ENCODE measurements at places on chromosomes 11 and 22.

- peak; percentile 61 for DNase-seq
Measured at GRCh38 chr11:67265633-67266448, 432 bp upstream of the GRK2 start.

- no peak for DNase-seq
Measured at GRCh38 chr22:38608992-38609750, 39.2 kb upstream of the DMC1 start.

GRCh38 chr22:37975153-37975552 is 9.2 kb downstream of the SOX10 start:
- DNase-seq = no peak

GRCh38 chr11:32885556-32885955 is 7.1 kb upstream of the QSER1 start:
- no peak for DNase-seq

GRCh38 chr22:24284747-24285203 is 14.1 kb downstream of the SPECC1L start:
- no peak for DNase-seq

GRCh38 chr11:46332568-46333393 is 14.5 kb upstream of the DGKZ start:
- DNase-seq = no peak

- peak; percentile 48 for DNase-seq
Measured at GRCh38 chr11:129210831-129211181, 18.7 kb upstream of the ARHGAP32 start.

- DNase-seq = no peak
Measured at GRCh38 chr11:104645261-104646222, 252.7 kb downstream of the CASP12 start.

DNA sequence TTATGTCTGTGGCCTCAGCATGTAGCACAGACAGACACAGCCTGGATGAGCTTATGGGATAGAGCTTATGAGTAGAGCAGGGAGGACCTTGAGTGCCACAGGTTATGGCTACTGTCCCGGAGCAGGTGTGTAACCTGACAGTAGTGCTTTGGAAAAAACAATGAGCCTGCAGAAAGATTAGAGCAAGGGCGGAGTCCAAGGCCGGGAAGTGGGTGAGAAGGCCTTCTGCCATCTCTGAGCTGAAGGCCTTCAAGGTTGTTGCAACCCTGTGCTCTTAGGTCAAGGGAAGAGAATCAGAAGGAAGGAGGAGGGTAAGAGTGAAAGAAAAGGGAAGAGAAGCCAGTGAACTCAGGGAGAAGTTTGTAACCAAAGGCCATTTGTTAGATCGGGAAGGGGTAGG is 3.9 kb upstream of the TAGLN start:
- no peak for DNase-seq

- DNase-seq = no peak
Measured at GRCh38 chr11:116344601-116345000, 428.2 kb downstream of the BUD13 start.

DNA sequence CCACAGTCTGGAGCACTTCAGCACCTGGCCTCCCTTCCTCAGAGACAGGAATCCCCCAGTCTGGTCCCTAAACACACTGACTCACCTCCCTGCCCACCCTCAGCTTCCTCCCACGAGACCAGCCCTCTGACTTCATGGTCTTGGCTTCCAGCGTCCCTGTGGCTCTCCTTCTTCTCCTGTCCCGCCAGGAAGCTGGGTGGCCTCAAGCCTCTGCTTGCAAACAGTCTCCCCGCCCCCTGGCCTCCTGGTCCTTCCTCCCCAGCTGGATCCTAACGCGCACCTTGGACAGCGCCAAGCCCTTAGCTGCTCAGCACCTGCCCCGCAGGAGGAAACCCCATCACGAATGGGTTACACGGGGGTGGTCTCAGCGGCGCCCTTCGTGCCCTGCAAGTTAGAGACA is 4.5 kb downstream of the NCF4 start:
- no peak for DNase-seq

GRCh38 chr22:34004058-34004457 is 83.8 kb upstream of the LARGE1 start:
- no peak for DNase-seq

GRCh38 chr22:19129871-19130270 is 1.2 kb upstream of the TSSK2 start:
- DNase-seq = no peak

DNA sequence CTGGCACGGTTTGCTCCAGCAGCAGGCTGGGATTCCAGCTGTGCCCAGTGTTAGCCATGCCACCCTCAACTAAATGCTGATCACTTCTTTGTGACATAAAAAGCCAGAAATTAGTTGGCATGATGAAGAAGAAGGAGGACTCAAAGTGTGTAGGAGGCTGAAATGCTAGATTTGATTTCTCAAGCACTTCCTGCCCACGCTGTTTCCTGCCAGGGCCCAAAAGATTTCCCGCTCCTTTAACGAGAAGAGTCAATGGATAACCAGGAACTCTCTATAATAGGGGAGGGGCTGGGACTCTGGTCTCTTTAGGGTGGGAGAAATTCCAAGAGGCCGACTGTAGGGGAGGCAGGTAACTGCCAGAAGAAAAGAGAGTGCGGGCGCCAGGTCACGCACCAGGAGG is 26.4 kb downstream of the APOL3 start:
- no peak for DNase-seq

DNA sequence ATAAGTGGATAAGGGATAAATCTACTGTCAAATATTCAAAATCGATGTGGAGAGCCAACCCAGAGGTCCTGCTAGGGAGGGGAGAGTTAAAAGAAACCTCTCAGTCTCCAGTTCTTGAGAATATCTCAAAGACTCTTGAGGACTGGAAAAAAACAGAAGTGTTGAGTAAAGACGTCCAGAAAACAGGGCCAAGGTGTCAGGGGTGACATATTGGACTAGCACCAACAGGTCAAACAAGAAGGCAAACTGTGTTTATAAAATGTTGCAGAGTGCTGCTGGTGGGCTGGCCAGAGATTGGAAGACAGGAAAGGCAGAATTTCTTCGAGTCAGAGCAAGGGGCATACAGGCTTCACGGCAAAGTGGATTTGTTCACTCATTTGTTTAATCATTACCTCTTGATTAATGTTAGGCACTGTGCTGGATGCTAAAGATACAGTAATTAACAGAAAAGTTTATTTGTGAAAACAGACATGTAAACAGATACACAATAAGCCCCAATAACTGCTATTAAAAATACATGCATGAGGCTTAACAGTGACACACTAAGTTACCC is 33.7 kb upstream of the SMPD1 start:
- DNase-seq = no peak

GRCh38 chr11:75492181-75492820 is 33.4 kb downstream of the GDPD5 start:
- DNase-seq = peak; percentile 60

DNA sequence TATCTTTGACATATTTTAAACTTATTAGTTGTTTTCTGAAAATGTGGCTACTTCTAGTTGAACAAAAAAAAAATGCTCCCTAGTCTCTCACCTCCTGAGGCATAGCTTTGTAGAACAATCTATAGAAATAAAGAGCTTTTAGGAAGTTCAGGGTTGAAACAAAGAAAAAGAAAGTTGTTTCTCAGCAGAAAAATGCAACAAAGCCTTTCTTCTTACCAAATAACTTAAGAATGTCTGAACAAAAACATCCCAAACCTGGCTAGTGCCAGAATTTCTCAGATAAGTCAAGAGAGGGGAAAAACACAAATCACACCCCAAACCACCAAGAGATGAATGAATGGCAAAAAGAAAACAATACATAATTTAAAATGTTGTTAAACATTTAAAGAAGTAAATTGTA is 114.1 kb downstream of the MAML2 start:
- DNase-seq = no peak

DNA sequence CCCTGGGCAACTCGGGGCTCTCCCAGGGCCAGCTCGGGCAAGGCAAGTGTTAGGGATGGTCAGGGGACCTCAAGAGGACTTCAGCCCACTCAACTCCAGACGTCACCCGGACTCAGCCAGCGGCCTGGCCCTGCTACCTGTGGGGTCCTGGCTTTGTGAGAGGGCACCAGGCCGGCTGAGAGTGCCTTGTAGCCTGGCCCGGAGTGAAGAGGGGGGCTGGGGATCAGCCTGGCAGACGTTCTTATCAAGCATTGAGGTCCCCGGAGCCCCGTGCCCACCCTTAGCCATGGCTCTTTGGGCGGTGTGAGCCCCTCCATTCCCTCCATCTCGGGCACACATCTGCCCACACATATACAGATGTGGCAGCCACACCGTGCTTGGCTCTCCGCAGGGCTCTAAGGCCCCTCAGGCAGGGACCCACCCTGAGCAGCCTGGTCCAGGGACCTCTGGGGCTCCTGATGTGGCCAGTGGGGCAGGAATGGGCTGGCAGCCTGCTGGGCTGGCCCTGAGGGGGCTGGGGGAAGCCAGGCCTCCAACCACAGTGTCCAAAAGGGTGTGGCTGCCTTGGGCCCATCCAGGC is 15.3 kb downstream of the LSP1 start:
- no peak for DNase-seq

GRCh38 chr11:22566293-22566692 is 59.3 kb downstream of the FANCF start:
- DNase-seq = no peak

GRCh38 chr11:126766440-126766839 is 234.1 kb downstream of the KIRREL3 start:
- DNase-seq = no peak

- DNase-seq = no peak
Measured at GRCh38 chr11:133726542-133726941, 118.8 kb downstream of the SPATA19 start.

DNA sequence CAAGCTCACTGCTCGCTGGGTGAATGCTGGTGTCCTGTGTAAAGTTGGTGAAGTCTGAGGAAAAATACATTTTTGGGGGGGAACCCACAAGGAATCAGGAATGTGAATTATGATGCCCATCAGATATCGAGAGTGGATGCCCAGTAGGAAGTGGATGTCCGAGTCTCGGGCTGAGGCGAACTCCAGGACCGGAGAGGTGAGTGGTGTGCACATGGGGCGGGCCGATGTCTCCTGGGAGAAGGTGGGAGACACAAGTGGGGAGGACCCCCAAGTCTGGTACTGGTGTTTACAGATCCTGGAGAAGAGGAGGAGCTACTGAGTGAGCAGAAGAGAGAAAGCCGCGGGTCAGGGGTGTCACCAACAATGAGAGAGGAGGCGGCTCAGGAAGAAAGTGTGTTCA is 19.2 kb upstream of the APOBEC3A start:
- DNase-seq = no peak

- DNase-seq = no peak
Measured at GRCh38 chr11:130905512-130905911, 10.8 kb downstream of the SNX19 start.

GRCh38 chr11:63681321-63682065 is at the start of gene RTN3:
Gene RTN3, plus strand, starts transcription at chr11:63681500. Its CDS starts 137 bp downstream, at chr11:63681637.
- DNase-seq = peak; percentile 96

GRCh38 chr11:32448232-32448631 is 12.9 kb upstream of the WT1 start:
- no peak for DNase-seq

GRCh38 chr11:44556735-44557409 is 8.6 kb upstream of the CD82 start:
- DNase-seq = peak; percentile 52

DNA sequence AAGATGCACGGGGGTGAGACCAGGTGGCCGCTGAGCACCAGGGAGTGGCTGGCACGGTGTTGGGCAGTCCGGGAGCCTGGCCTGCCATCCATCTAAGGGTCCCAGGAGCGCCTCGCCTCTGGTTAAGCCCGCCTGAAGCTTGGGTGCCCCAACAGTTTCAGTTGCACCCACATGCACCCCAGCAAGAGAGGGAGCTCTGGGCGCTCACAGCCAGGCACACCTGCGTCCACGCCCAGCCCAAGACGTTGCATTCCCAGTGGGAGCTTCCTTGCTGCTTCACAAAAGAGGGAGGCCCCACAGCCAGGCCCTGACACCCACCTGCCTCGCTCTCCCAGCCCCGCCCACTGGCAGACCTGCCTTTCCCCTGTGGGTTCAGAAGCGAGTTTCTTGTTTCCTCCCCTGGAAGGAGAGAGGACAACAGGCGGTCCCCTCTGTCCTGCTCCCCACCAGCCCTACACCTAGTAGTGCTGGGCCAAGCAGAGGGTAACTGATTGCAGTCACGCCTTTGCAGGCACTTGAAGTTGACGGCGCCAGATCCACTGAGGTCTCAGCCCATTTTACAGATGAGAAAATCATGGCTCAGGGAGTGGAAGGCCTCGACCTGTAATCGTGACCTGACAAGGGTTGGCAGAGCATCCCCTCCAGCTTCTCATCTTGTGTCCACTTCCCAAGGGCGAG is 35.4 kb downstream of the OSBPL5 start:
- no peak for DNase-seq

DNA sequence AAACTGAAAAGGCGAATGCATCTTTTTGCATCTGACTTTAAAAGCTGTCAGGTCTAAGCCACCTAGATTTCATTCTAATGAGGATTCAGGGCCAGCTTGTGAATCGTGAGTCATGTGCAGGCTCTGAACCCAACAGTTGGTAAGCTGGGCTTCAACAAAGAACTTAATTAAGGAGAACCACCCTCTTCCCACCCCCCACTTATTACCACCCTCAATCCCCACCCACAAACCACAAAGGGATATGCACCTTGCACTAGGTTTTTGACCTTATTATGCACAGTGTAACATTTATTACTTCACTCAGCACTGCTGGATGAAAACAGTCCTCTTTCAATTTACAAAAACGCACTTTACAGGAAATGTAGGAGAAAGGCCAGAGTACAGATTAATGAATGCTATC is 94.1 kb upstream of the LIN7C start:
- no peak for DNase-seq

DNA sequence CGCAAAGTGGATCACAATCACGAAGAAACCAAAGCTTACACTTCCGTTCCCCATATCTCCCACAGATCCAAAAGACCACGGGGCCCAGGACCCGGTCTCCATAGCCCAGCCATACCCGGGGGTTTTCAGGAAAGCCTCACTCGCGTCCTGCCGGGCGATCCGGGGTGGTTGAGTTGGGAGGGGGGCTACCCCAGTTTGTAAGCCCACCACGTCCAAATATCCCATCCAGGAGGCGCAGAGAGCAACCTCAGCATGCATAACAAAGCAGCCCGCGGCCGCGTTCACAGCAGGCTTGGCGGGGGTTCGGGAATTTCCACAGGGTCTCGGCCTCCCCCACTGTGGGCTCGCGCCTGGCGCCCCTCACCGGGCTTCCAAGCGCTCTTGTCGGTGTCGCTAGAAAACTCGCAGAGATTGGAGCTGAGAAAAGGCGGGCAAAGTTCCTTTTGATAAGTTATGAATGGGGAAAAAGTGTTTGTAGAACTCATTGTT is 9.5 kb downstream of the SDF2L1 start:
- no peak for DNase-seq

GRCh38 chr22:45861259-45861658 is 115.7 kb downstream of the WNT7B start:
- DNase-seq = no peak

- DNase-seq = no peak
Measured at GRCh38 chr11:61887839-61888494, 3.4 kb downstream of the FADS3 start.

GRCh38 chr22:33467620-33468095 is 409.5 kb upstream of the SYN3 start:
- no peak for DNase-seq

- no peak for DNase-seq
Measured at GRCh38 chr11:92642177-92642931, 327.1 kb upstream of the MTNR1B start.

- no peak for DNase-seq
Measured at GRCh38 chr11:125481531-125481930, 14.5 kb downstream of the FEZ1 start.
